ENCODE measurements at places on chromosomes 1 and 21.

DNA sequence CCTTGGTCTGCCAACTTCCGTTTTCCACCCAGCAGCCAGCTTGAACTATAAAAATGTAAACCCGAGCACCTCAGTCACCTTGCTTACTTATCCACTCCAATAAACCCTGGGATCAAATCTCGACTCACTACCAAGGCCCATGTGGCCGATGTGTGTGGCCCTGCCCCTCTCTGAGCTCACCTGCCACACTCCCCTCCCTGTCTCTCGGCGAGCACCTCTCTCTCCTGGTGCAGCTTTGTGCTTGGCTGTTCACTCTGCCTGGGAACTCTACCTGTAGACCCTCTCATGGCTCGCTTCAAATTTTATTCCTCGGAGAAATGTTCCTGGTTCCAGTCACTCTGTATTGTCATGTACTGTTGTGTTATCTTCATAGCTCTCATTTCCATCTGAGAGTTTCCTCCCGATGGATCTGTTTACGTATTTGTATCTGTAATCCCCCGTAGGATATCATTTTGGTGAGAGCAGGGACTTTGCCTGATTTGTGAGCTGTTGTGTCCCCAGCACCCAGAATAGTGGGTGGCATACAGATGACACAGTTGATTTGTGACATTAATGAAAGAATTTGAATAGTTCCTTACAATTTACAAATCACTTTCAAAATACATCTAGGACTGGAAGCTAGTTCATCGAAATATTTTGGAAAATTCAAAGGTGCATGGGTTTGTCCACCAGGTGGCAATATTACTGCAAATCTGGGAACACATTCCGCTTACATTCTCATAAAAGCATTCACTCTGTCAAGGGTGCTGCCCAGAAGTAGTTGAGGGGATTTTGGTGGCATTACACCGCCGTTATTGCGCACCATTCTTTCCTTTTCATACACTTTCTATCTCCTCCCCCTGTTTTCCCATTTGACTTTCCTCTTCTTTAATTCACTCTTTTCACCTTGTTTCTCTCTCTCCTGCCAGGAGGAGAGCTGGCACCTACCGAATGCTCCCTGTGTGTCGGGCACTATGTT lies 95.3 kb downstream of the ABCA4 start:
- peak; percentile 85 for ATAC-seq

DNA sequence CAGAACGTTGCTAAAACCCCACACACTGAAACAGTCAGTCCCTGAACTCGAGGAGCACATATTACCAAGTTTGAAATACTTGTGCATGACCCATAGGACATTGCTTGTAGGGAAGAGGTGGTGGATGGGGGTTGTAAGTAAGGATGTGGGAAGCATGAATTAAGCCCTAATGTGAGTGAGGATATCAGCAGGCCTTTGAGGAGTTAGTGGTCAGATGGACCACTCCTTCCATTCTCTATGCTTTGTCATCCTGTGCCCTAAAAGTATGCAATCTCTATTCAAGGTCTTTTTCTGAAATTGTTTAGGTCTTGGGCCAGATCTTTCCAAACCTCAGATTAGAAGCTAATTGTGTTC lies 70.9 kb upstream of the SAMSN1 start:
- ATAC-seq: no peak

- no peak for ATAC-seq
Measured at GRCh38 chr1:205057808-205058575, 15.0 kb downstream of the CNTN2 start.

DNA sequence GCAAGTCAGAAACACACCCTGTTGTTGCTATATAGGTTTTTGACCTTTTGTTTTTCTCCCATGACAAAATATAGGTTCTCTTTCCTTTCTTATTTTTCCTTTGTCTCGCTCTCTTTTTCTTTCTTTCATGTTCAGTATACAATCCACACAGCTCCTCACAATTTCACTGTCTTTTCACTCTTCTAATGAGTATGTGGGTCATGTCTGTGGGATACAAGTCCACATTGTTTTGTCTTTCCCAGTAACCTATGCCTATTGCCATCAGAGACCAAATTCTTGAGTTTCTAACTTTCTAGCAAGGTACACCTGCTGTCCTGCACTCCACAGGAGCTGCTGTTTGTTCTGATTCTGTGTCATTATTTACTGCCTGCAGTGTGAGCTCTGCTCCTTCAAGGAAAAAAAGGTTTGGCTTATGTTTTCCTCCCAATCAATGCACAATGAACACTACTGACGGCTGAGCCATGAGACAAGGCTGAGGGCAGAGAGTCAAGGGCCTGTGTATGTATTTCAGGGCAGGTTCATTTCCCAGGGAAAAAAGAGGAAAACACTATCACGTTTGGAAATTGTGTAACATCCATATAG lies 453.8 kb downstream of the NEGR1 start:
- ATAC-seq: no peak

- no peak for ATAC-seq
Measured at GRCh38 chr1:240619906-240620621, 8.1 kb upstream of the GREM2 start.

- ATAC-seq: peak; percentile 74
Measured at GRCh38 chr1:206808615-206809014, 36.3 kb upstream of the IL10 start.

GRCh38 chr1:225865514-225865913 lies 16.7 kb downstream of the TMEM63A start:
- no peak for ATAC-seq

DNA sequence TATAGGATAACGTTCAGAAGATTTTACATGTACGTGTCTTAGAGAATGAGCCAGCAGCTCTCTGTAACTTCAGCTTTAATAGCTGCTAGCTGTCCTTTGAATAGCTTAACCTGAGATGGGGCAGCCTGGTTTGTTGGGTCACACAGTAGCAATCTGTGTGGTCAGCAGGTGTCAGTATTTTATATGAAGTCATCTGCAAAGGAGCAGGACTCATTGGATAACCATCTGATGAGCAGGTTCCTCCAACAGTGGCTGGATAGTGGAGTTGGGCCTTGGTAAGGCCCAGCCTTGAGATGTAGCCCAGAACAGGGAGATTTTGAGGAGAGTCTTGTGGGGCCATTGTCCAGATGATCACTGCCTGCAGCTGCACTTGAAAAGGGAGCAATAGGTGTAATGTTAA lies 6.4 kb downstream of the GSTM5 start:
- peak; percentile 52 for ATAC-seq

GRCh38 chr1:235892202-235892601 lies 25.5 kb upstream of the LYST start:
- ATAC-seq: no peak

DNA sequence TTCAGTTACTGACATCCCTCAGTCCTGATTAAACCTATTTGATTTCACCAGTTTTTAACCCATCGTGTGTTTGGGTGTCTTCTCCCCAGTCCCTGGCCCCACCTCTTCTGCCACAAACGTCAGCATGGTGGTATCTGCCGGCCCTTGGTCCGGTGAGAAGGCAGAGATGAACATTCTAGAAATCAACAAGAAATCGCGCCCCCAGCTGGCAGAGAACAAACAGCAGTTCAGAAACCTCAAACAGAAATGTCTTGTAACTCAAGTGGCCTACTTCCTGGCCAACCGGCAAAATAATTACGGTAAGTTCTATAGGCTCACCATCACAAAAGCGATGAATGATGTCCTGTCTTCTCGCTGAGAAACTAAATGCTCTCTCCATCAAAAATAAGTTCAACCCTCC lies 28.7 kb downstream of the NBPF3 start:
- ATAC-seq: no peak

- no peak for ATAC-seq
Measured at GRCh38 chr1:15189692-15190370, 36.3 kb downstream of the TMEM51 start.

DNA sequence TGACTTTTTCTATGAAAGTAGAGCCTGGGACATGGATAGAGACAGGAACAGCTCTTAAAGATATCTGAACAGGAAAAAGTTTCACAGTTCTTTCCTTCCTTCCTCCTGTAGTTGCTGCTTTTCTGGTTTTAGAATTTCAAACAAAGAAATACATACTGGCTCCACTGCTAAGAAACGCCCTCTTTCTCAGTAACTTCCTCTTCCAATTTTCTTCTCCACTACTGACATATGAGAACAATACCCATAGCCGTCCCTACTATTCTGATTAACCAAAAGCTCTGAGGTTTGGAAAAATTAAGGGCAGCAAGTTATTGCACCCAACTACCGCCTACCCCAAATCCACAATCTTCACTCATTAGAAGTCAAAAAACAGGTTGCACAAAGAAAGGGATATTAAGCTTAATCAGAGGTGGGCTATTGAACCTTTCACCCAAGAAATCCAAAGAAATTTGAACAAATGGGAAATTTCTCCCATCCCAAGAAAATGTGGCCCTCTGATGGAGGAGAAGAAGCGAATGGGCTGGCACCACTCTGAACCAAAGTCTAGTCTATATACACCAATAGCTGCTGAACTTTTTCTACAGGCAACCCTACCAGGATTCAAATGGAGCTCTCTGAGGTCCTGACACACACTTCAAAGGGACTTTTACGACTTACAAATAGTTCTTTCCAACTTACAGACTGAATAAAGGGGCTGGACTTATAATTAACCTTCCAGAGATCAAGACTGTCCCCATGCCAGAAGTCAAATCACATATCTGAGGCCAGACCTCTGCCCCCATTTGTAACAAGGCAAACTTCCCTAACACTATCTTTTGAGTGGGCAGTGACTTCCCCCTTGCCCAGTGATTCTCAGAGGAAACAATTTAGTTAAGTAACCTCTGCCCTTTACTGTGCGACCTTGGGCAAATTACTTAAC lies 1.7 kb downstream of the WASF2 start:
- ATAC-seq: no peak

DNA sequence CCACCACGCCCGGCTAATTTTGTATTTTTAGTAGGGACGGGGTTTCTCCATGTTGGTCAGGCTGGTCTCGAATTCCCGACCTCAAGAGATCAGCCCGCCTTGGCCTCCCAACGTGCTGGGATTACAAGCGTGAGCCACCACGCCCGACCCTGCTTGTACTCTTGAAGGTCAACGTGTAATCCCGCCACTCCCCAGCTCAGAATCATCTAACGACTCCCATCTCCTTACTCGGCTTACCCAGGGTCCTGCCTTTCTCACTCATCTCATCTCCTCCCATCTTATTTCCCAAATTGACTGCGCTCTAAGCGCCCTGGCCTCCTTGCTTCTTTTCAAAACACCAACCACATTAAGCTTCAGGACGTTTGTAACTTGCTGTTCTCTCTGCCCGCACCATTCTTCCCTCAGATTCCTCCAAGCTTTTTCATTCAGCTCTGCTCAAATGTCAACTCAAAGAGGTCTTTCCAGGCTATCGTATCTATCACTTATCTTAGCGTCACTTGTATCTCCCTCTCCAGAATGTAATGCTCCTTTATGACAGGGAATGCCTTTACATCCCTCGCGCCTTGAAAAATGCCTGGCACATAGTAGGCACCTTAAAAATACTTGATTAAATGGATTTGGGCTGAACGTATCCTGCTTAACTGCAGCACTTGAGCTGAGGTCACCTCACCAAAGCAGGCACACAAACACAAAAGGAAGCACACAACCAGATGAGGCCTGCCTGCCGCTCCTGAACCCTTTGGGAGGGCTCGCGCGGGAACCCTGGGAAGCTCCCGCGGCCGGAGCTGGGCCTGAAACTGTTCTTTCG lies 1.4 kb upstream of the USP1 start:
- peak; percentile 13 for ATAC-seq

DNA sequence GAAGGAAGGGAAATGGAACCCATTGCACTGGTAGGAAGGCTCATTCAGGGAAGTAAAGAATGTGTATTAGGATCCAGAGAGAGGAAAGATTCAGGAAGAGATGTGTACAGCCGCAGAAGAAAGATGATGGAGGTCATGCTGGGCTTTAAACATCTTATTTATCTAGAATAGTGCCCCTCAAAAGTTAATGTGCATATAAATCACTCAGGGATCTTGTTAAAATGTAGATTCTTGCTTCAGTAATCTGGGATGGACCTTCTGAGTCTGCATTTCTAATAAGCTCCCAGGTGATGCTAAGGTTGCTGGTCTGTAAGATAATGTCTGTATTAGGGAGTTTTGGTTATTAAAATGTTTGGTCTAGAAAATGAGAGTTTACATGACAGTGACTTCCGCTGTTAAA lies 46.3 kb downstream of the ADGRL2 start:
- ATAC-seq: no peak

DNA sequence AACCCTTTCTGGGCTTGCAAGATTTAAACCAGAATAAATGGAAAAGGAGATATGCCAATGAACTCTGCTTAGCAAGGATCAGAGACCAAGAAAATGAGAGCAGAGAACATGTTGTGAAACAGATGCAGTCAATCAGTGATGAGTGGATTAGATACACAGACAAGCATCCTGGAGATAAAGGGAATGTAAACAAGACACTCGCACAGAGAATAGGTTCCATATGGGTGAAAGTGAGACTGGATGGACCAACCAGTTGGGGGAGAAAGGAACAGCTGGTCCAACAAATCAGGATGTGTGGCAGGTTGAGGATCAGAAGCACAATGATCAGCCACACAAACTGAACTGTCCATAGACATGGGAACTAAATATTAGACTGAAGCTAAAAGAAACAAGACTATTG lies 338.2 kb downstream of the ASTN1 start:
- no peak for ATAC-seq

GRCh38 chr1:190564117-190564516 lies 86.5 kb upstream of the BRINP3 start:
- ATAC-seq: no peak

DNA sequence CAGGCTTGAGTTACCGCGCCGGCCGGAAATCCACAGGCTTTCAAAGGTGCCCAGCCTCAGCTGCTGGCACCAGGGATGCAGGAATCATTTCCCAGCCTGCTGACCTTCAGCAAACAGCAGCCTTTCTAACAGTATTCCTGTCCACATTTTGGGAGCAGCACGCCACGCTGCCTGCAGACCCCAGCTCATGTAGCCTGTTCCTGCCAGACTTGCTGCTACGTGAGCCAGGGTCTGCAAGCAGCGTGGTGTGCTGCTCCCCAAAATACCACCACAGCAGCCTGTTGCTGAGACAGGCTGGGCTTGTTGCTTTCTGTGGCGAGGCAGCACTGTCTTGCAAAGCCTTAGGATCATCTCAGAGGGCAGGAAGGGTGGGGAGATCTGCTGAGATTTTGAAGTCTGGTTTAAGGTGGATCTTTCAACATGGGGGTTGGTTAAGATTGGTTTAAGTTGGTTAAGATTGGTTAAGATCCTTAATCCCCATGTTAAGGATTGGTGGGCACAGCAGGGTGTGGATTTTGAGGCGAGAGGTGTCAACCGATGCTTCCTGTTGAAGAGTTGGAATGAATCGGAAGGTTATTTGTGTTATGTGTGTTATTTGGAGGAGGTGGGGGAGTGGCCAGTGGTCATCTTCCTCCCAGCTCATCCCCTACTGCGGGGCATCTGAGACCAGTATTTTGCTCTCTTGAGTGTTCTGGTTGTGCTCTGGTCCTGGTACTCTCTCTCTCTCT lies 12.9 kb downstream of the FAAH start:
- ATAC-seq: peak; percentile 3

DNA sequence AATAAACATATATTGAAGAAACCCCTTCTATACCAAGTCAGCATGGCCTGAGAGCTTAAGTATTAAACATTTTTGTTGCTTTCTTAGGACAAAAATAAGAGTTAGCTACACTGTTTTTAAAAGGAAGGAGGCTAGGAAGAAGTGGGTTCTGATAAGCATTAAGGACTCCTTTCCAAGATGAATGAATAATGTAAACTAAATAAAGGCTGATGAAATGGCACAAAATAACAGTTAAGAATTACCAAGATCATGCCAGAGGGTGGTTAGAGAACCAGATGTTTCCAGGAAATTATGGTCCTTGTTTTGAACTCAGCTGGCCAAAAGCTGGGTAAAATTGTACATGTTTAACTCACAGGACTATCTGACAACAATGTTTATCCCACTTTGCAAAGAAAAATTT lies 114.1 kb upstream of the ETS2 start:
- ATAC-seq: no peak

GRCh38 chr1:27113861-27114260 lies 41.1 kb downstream of the SLC9A1 start:
- no peak for ATAC-seq

GRCh38 chr1:78839704-78840277 lies 166.7 kb downstream of the ADGRL4 start:
- ATAC-seq: peak; percentile 41

Data from SK-N-SH treated with all-trans-retinoic acid at 6 μM for 48 hours (cell line).